ENCODE measurements at places on chromosomes 16 and 17.
A peak's percentile ranks its signal among the peaks of the same experiment; 100 is the strongest.

GRCh38 chr17:75830164-75831031 is 13.8 kb downstream of the UNC13D start:
- peak; percentile 29 for DNase-seq

DNA sequence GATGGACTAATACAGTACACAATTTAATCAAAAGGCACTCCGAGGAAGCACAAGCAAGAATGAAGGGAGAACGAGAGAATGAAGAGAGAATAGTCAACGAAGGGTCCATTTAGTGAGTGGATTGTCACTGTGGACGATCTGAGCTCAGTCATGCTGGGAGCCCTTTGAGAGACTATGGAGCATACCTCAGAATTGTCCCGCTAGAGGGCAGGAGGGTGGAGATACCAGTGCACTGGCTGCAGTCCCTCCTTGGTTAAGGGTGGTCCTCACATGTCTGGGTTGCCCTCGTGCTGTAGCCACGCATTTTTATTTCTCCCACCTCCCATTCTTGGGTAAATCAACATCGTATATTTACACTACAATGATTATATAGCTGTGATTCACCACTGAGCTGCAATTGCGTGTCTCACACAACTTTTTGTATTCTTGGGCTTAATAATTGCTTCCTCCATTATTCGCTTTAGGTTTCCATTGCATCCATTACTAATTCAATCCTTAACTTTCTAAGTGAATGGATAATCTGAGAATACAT is 33.2 kb upstream of the FAM20A start:
- DNase-seq, result no peak

- DNase-seq, result no peak
Measured at GRCh38 chr16:78436846-78437245, 337.4 kb downstream of the WWOX start.

DNA sequence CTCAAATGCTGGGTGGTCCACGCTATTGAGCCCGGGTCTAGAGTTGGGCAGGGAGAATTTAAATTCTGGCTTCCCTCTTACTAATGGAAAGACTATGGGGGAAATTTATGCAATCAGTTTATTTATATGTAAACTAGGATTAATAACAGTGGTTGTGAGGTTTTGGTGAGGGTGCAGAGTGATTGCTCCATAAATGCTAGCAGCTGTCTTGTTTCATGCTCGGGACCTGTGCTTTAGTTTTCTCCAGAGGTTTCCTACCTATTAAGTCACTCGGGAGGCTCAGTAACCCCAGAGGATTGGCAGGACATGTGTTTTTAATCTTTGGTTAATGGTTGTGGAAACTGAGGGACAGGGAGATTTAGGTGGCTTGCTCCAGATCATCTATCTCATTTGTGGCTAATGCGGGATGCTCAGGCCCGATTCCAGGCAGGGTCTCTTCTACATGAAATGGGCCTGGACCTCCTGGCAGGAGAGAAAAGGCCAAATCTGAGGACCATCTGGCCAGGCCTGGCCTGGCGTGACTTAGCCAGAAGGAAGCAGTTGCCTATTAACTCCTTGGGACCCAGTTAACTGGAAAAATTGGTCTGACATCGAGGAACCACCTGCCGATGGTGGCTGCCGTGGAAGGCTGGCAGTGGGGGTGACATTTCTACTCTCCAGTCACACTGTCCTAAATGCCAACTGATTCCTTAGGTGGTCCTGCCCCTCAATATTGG is 2.1 kb downstream of the PRCD start:
- no peak for DNase-seq

- no peak for DNase-seq
Measured at GRCh38 chr16:73389085-73389484, 341.2 kb upstream of the ZFHX3 start.

GRCh38 chr17:42198897-42199296 is 4.6 kb upstream of the GHDC start:
- DNase-seq, result peak; percentile 64

Data from CD4-positive, alpha-beta T cell treated with Interleukin-1 beta for 1 hour (primary cell).